ENCODE measurements at places on chromosomes 4 and X.

- no peak for DNase-seq
These were observed 177.1 kb downstream of the NHS start for GRCh38 chrX:17552044-17552650.

- peak; percentile 19 for DNase-seq
These were observed 27.2 kb downstream of the TAPT1 start for GRCh38 chr4:16199093-16199492.

DNA sequence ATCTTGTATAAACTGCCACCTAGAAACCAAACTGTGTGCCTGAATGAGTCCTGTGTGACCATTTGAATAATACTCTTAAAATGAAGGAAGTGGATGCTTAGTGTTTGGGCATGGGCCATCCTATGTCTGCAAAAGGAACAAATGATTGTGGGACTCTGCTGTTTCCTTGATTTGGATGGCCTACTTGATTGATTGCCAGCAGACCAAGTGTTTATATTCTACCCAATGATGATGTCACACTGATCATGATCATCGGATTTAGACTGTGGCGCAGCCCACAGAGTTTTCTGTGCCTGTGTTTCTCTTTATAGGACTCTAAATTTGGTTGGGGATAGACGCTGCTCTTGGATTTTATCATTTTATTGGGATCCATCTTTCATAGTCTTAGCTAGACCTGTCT, 4.4 kb downstream of the SEPTIN11 start:
- no peak for DNase-seq

GRCh38 chr4:10623241-10623640, 61.3 kb downstream of the CLNK start:
- no peak for DNase-seq

DNA sequence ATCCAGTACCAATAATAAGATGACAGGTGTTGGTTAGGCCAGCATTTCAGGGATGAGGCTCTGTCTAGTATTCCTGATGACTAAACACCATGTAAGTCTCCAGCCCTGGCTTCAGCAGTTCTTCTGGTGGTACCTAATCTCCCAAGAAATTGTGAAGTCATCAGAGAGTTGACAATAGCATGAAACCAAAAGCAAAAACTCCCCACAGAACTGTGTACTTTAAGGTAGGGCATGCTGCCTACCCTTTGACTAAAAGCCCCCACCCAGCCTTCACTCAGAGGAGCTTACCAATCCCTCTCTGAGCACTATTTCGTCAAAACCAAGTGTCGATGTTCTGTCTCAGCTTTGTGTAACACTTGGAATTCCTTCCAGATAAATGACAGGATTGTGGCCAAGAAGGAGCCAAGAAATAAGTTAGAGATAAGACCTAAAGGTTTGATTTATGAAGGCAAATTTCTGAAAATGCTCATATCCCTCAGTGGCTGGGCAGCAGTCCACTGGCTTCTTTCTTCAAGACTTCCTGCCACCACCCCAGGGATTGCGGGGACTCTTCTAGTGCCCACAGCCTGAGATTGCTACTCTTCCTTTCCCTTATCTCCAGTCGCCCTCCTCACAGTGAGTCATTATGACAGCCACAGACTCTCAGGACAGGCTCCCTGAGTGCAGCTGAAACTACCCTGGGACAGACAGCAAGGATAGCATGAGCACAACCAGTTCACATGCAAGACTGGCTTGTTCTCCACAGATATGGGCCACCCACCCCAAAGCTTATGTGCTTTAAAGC, 67.3 kb upstream of the LHFPL1 start:
- no peak for DNase-seq

- DNase-seq: no peak
These were observed 3.2 kb upstream of the ADRA2C start for GRCh38 chr4:3762753-3763549.

- DNase-seq: no peak
These were observed 58.2 kb downstream of the GPR143 start for GRCh38 chrX:9707306-9708033.

DNA sequence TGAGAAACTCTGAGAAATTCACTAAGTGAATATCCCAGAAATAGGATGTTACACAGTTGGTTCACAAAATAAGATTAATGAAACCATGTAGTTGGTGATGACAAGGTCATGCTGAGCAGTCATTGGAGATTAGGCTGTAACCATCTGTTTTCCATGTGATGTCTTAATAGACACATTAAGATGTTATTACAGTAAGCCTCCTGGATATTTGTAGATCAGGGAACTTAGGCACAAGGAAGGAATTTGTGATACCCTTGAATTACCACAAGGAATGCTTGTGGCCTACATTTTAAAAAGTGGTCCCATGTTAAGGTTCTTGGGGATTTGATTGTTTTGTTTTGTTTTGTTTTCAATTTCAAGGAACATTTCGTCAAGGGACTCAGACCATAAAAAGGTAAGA, 185.6 kb upstream of the BANK1 start:
- DNase-seq: peak; percentile 69

DNA sequence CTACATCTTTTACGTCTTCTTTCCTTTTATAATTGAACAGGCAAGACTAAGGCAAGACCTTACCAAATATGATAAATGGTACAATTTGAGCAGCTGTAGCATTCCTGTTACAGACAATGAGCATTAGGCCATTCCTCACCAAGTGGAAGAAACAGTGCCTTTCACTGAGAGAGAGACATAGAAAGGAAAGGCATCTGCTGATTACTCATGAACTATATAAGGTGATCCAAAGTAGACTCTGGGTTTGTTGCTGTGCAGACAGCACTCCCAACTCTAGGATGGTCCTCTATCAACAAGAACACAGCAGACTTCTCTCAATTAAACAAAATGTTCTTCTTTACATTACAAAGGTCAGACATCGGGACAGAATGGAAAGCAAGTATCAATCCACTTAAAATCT, 91.9 kb downstream of the FAM13A start:
- no peak for DNase-seq

DNA sequence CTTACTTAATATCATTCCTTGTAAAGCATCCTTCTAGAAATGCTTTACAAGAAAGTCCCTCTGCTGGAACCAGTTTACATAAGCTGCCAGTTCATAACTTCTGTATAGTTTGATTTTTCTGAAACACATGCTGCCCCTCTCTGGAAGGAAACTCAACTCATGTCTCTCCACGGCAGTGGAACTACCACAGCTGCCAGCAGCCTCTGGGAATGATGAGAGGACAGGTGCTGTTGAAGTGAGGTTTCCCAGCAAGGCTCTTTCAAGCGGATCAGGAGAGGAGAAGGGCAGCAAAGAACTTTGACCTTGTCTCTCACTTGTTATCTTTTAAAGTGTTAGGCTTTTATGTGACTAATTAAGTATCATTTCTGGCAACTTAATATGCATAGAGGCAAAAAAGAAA, 7.3 kb downstream of the GRPR start:
- DNase-seq: no peak

- no peak for DNase-seq
These were observed 15.3 kb downstream of the PDK3 start for GRCh38 chrX:24480400-24480865.

GRCh38 chr4:55904576-55904975, 44.2 kb upstream of the CEP135 start:
- DNase-seq: no peak

GRCh38 chr4:15755321-15756155, 22.6 kb upstream of the CD38 start:
- no peak for DNase-seq

- DNase-seq: peak; percentile 1
These were observed 24.2 kb upstream of the RASL11B start for GRCh38 chr4:52837716-52838558.

- DNase-seq: no peak
These were observed 511.3 kb upstream of the PCDH7 start for GRCh38 chr4:30208731-30209435.

DNA sequence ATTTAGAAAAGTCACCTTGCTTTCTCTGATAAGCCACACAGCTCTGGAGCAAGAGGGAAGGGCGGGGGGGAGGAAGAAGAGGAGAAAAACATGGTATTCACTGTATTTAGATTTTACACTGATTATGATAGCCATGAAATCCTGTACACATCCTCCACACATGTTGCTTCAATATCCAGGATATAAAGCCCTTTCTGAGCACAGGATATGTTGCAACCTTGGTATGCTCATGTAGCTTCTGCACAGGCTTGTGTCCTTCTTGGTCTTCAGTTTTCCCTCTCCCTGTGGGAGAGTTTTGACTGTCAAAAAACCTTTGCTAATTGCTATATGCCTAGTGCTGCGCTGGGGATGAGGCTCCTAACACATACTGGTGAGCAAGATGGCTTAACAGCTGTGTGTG, 61.9 kb upstream of the DAPP1 start:
- DNase-seq: peak; percentile 6

GRCh38 chrX:123184866-123185276, 793 bp downstream of the GRIA3 start:
- DNase-seq: peak; percentile 43

GRCh38 chrX:119996600-119997524, 53.3 kb upstream of the NKAP start:
- DNase-seq: no peak

DNA sequence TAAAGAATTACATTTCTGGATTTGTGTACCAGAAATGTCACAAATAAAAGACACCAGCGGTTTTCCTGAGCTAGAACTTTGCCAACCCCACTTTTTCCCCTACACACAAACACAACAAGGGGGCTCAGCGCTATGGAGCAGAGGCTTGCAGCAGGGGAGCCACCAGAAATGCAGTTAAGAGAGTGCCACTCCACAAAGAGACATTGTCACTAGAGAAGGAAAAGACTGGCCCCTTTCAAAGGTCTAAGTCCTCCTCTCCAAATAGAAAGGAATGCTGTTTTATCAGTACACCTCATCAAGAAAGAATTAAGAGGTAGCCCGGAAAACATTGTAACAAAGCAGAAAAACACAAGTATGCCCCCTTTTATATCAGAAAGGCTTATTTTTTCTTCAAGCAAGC, 419.5 kb downstream of the HNRNPD start:
- DNase-seq: no peak

GRCh38 chrX:151687635-151688034, 7.6 kb upstream of the PRRG3 start:
- DNase-seq: no peak

Data from NCI-H524 (cell line).